Uterus (tissue), 4 donors: ENCODE measurements at places on chromosomes 6 and 20. TPM values are rescaled to one million over a fixed set of nuclear protein-coding genes. Genes with fewer than 3 reads are reported as not detected.

GRCh38 chr20:49448917-49449316 is 33.6 kb downstream of the KCNB1 start:
- no peak for DNase-seq
- H3K36me3 ChIP-seq: no peaks in the 10 kb centered on the region
- H3K4me1 ChIP-seq: peaks cover 8% of the 10 kb centered on the region

GRCh38 chr6:47111685-47112084 is 69.6 kb upstream of the ADGRF1 start:
- no peaks in the 10 kb centered on the region for H3K4me1 ChIP-seq
- H3K27ac ChIP-seq: no peak overlapping the region
- no peak for DNase-seq
- no peaks in the 10 kb centered on the region for H3K36me3 ChIP-seq
- H3K4me3 ChIP-seq: no peak overlapping the region

- no peak overlapping the region for H3K4me3 ChIP-seq
- H3K4me1 ChIP-seq: no peaks in the 10 kb centered on the region
- H3K36me3 ChIP-seq: no peaks in the 10 kb centered on the region
- no peak for DNase-seq
- H3K27ac ChIP-seq: no peak overlapping the region
Measured at GRCh38 chr6:2802521-2803060, 37.4 kb downstream of the WRNIP1 start.

DNA sequence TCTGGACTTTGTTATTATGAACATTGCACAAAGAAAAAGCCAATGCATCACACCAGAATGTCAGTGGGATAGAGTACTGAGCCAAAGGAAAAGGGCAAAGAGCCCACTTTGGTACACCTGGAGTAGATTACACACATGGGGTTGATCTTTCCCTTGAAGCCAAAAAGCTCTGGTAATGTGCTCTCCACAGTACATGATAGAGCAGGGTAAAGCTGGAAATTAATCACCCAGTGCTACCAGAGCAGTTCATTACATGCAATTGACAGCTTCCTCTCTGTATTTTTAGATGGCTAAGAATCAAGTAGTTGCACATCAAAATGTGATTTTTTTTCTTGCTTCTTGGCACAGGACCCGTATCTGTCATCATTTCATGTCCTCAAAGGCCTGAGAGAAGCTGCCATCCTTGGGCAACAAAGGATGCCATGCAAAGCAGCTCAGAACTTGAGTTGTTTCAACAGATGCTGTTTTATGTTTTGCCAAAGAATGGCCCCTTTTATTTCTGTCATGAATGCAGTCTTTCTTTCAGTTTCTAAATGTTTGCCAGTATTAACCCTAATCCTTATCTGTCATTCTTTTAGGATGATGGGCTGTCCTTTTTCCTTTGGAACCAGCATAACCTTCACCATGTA is 88.1 kb downstream of the HDGFL1 start:
- H3K27ac ChIP-seq: no peak overlapping the region
- DNase-seq: no peak
- H3K27me3 ChIP-seq: no peaks in the 10 kb centered on the region
- H3K4me3 ChIP-seq: no peak overlapping the region

GRCh38 chr20:34891166-34892062 is 15.0 kb downstream of the ACSS2 start:
- H3K36me3 ChIP-seq: no peaks in the 10 kb centered on the region
- DNase-seq: no peak
- H3K27me3 ChIP-seq: no peaks in the 10 kb centered on the region
- H3K27ac ChIP-seq: no peak overlapping the region
- H3K4me1 ChIP-seq: no peaks in the 10 kb centered on the region
- no peak overlapping the region for H3K4me3 ChIP-seq

- H3K27ac ChIP-seq: no peak overlapping the region
- no peak for DNase-seq
- H3K4me1 ChIP-seq: no peaks in the 10 kb centered on the region
- no peaks in the 10 kb centered on the region for H3K36me3 ChIP-seq
- no peak overlapping the region for H3K4me3 ChIP-seq
Measured at GRCh38 chr6:53369876-53370515, 21.2 kb upstream of the ELOVL5 start.

DNA sequence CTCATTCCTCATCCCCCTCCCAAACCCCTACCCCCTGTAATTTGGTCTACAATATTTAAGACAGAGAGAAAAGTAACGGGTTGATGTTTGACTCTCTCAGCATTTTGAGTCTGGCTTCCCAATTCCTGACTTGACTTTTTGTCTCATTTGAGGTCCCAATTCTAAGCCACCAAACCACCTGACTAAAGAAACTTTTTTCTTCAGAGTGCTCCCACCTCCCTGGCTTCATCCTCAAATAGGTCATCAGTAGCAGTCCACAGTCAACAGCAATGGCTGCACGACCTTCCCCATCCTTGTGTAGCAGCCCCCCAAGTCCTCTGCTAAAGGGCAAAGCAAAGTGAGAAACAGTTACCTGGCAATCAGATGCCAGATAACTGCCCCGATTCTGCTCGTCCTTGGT is 1.8 kb downstream of the PLEKHG1 start:
- no peaks in the 10 kb centered on the region for H3K27me3 ChIP-seq
- no peaks in the 10 kb centered on the region for H3K4me1 ChIP-seq
- no peak overlapping the region for H3K27ac ChIP-seq
- H3K36me3 ChIP-seq: no peaks in the 10 kb centered on the region
- H3K4me3 ChIP-seq: no peak overlapping the region
- no peak for DNase-seq

DNA sequence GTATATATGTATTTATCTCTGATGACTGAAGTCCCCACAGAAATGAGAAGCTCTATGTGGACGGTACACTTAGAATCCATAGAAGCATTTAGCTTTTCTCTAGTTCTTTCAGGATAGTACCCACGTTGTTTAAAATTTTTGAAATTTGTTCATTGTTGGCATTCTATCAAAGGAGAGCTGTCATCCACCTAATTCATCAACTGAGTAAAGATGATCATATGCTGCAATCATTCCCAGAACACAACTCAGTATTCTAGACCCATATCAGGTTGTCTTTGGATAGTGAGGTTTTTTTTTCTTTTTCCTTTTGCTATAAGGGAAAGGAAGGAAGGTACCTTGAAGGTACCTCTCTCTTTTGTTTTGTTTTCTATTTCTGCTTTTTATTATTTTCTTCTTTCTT is 9.3 kb downstream of the SERAC1 start:
- no peak overlapping the region for H3K4me3 ChIP-seq
- H3K27me3 ChIP-seq: no peaks in the 10 kb centered on the region
- no peaks in the 10 kb centered on the region for H3K36me3 ChIP-seq
- no peaks in the 10 kb centered on the region for H3K4me1 ChIP-seq
- H3K27ac ChIP-seq: no peak overlapping the region

- H3K4me3 ChIP-seq: peak overlapping the region; percentile 69
- no peak for DNase-seq
- no peaks in the 10 kb centered on the region for H3K27me3 ChIP-seq
- H3K4me1 ChIP-seq: no peaks in the 10 kb centered on the region
- peak overlapping the region; percentile 91 for H3K27ac ChIP-seq
- no peaks in the 10 kb centered on the region for H3K36me3 ChIP-seq
Measured at GRCh38 chr6:75244063-75244584, 523 bp upstream of the COX7A2 start.

- H3K27ac ChIP-seq: no peak overlapping the region
- no peak for DNase-seq
- H3K4me3 ChIP-seq: no peak overlapping the region
- H3K27me3 ChIP-seq: no peaks in the 10 kb centered on the region
- no peaks in the 10 kb centered on the region for H3K36me3 ChIP-seq
Measured at GRCh38 chr20:50043573-50044352, 61.0 kb downstream of the SNAI1 start.

- no peaks in the 10 kb centered on the region for H3K36me3 ChIP-seq
- DNase-seq: no peak
- H3K4me1 ChIP-seq: no peaks in the 10 kb centered on the region
- no peak overlapping the region for H3K27ac ChIP-seq
Measured at GRCh38 chr6:122660296-122660695, 50.1 kb downstream of the PKIB start.

DNA sequence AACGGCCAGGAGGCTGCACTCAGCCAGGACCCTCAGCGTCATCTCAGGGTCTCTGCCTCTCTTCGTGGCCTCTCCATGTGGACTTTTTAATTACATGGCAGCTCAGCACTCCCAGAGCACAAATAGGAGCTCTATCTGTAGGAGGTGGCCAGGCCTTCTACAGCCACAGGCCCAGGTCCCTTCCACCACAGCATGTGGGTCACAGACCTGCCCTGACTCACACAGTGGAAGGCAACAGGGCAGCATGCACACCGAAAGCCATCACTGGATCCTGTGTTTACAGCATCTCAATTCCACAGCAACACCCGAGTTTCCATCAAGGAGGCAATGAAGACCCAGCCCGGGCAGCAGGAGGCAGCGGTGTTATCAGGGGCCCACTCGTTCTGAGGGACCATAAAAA is 65.8 kb upstream of the CD93 start:
- no peaks in the 10 kb centered on the region for H3K27me3 ChIP-seq
- no peaks in the 10 kb centered on the region for H3K4me1 ChIP-seq
- peak overlapping the region; percentile 46 for H3K27ac ChIP-seq
- H3K36me3 ChIP-seq: no peaks in the 10 kb centered on the region
- no peak overlapping the region for H3K4me3 ChIP-seq
- DNase-seq: no peak

DNA sequence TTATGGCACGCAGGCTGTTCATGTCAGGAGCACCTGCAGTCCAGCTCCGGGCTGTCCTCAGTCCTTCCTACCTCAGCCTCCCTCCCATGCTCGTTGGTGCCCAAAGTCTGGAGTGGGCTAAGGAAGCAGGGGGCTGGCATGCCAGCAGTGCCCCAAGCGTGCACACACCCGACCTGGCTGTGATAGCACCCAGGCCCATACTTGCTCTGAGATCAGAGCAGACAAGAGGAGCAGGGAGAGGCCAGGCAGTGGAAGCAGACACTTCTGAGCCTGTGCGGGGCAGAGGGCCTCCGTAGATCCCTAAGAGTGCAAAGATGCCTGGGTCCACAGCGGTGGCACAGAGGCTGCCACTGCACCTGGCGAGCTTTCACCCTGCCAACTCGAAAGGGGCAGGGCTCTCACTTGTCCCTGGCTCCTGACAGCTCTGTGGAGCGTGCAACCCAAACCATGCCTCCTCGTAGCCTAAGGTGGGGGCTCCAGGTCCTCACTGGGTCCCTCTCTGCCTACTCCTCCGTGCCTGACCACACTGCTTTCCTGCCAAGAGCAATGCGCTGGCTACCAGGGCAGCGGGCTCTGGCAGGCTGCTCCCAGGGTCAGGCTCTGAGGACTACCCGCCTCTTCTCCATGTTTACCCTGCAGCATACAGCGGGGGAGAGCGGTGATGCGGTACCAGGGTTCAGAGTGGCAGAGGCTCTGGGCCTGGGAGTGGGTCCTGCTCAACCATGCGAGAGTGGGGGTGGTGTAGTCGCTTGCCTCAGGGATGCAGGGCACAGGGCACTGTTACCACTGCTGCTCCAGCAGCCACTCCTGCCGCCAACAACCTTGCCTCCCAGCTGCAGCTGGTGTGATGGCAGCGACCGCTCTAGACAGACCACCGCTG is 59.5 kb downstream of the MANEA start:
- DNase-seq: no peak
- no peaks in the 10 kb centered on the region for H3K4me1 ChIP-seq
- no peak overlapping the region for H3K27ac ChIP-seq
- no peaks in the 10 kb centered on the region for H3K27me3 ChIP-seq
- H3K4me3 ChIP-seq: no peak overlapping the region

DNA sequence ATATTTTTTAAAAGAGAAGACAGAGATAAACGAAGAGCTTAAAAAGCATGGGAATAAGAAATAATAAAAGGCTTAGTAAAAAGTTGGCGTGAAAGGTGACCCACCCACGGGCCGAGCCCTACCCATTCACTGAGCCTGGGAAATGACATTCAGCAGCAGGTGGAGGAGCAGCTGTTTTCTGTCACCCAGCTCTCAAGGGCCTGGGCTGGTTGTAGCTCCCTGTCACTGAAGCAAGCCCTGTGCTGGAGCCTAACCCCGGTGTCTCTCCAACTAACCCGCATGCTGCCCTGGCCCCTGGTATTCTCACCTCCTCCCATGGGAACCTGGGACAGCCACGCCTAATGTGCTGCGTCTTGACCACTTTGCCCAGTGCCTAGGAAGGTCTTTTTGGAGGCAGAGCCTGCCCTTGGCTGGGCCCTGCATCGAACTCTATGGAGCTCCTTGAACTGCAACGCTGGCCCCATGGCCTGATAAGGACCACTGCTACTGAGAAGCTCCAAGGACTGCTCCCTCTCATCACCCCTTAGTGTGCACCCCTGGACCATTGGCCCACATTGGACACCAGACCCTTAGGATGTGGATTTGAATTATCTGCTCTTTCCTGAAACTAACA is 68.8 kb upstream of the IYD start:
- no peaks in the 10 kb centered on the region for H3K36me3 ChIP-seq
- H3K27ac ChIP-seq: no peak overlapping the region
- no peak overlapping the region for H3K4me3 ChIP-seq
- no peaks in the 10 kb centered on the region for H3K27me3 ChIP-seq
- DNase-seq: no peak

DNA sequence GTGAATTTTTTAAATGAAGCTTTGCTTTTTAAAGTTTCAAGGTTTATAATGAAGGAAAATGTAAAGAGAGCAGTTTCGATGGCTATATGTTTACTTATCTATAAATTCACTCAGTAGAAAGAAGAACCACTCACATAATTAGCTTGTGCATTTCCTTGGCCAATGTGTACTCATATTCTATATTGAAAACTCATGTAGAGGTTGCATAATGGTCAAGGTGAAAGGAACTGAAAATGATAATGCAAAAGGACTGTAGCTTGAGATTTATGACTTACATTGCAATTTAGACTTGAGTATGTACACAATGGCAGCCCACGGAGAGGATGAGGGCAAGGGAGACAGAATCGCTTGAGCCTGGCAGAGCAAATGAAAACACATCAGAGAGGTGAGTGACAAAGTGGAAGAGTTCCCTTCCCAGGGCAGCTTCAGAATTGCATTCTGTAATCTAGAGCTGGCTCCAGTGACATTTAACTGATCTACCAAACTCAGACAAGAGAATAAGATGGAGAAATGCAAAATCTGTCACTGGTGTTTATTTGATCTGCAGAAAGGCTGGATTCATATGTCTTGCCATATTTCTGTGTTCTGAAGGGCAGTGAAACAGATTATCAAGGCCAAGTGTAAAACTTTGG is 191.8 kb downstream of the TMEM200A start:
- no peaks in the 10 kb centered on the region for H3K27me3 ChIP-seq
- DNase-seq: no peak
- no peak overlapping the region for H3K27ac ChIP-seq
- H3K36me3 ChIP-seq: no peaks in the 10 kb centered on the region
- no peak overlapping the region for H3K4me3 ChIP-seq

DNA sequence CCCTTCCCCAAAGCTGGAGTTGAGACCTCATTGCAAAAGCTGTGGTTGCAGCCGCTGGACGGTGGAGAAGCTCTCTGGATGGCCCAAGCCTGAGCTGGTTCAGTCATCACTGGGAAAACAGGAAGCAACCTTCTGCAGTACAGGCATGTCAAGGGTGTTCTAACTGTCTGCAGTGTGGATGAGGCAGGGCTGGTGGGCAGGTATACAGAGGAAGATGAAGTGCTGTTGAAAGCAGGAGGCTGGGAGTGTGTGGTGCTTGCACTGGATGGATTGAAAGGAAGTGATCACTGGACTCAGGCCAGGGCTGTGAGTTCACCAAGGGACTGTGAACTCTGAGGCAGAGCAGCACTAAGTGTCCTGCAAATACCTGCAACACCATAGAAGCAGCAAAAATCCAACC is 89.0 kb upstream of the NOX3 start:
- H3K4me1 ChIP-seq: no peaks in the 10 kb centered on the region
- H3K27ac ChIP-seq: no peak overlapping the region
- H3K4me3 ChIP-seq: no peak overlapping the region
- H3K36me3 ChIP-seq: no peaks in the 10 kb centered on the region
- H3K27me3 ChIP-seq: no peaks in the 10 kb centered on the region
- DNase-seq: no peak

TCP11 gene
- 1.8 TPM for total RNA-seq

HLA-DQA1 gene
- 41.8 TPM for total RNA-seq

REM1 gene
- total RNA-seq: 10.2 TPM

OOEP gene
- not detected for total RNA-seq

TGM3 gene
- total RNA-seq: not detected

SCGN gene
- 0.30 TPM for total RNA-seq

INSM1 gene
- not detected for total RNA-seq
